Thoracic aorta (tissue), 2 donors: ENCODE measurements at places on chromosomes 12 and 14. TPM values are rescaled to one million over a fixed set of nuclear protein-coding genes. Genes with fewer than 3 reads are reported as not detected.

Gene OR6C2
- total RNA-seq = not detected

Gene SCFD1
- 58.3 TPM for total RNA-seq

Gene CCDC88C
- total RNA-seq = 3.7 TPM

Gene STAC3
- 0.56 TPM for total RNA-seq

Gene PYGL
- 51.2 TPM for total RNA-seq

DNA sequence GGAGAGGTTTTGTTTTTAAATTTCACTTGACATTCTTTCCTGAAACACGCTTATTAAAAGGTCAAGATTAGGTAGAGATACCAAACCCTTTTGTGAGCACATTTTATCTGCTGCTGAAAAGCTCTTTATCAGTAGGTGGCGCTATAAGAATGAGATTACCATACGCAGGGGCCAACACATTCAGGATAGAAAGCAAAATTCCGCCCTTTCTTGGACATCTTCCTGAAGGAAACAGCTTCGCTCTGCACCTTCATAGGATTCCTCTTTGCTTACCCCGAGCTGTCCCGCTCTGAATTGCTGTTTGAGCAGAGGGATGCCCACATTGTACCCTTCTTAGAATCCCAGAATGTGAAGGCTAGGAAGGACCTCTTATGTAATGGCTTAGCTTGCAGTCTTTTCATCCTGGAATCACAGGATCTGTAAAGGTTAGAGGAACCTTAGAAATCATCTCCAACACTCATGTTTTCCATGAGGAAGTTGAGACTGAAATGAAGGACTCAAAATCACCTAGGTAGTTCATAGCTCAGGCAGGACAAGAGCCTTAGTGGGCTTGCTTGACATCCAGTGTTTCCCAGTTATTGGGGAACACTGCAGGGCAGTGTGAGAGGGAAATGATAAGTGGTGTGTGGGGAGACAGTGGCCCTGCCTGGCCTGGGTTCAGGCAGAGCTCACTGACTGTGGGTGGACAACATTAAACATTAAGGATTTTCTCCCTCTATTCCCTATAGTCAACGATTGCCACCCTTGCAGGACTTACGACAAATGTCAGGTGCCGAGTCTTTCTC is 38.7 kb upstream of the CRY1 start:
- no peak for DNase-seq

GRCh38 chr12:71896205-71896882 is 42.3 kb upstream of the TPH2 start:
- DNase-seq = no peak

DNA sequence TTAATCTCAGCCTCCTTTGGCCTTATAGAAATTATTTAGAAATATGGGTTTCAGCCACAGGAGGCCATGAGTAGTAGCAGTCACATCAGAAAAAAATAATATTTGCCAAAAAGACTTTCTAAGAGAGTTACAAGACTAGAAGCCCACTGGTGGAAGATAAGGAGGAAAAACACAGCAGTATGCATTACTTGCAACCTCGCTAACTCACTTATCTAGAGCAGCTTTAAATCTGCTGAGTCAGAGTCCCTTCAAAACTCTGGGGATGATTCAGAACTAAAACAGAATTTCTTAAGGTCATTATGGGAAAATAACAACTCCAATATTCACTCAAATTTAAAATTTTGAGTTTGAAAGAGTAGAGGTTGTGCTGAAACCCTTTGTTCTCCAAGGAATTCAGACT is 6.2 kb downstream of the OR4K17 start:
- DNase-seq = no peak

DNA sequence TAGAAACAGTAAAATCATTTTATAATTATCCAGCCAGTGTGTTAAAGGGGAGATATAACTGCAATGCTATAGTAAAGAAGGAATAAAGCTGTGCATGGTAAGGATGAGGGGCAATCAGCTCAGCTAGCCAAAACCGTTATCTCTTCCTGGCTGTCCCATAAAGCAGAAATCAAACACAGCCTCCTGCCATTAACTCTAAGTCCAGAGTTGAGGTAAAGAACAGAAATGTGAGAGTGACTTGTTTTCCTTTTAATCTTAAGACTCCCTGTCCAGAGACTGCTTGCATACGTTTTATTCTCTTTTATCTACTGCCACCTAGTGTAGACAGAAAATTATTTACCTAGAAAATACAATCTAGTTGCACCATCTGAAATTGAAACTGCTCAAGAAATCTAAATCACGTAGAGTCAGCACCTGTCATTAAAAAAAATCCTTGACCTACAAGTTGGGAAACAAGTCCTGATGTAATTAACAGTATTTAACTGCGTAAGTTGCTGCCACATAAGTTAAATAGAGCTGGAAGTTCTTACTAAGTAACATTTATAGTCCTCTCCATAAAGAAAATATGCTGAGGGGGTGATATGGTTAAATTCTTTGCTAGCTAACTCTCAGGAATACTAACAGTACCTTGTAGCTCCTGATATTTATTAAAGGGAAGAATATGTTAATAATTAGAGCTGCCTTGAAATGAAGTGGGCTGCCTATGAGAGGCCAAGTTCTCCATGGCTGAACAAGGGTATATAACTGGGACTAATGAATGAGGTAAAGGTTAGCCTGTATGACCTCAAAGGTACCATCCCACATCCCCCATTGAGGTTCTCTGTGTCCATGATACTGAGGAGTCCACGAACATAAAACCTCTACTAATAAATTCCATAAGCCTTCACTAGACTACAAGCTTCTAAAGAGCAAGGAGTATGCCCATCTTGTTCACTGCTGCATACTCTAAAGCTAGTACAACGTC is 62.7 kb downstream of the GALNT4 start:
- DNase-seq = no peak

- no peak for DNase-seq
Observed at GRCh38 chr12:106089935-106090334, 48.8 kb downstream of the NUAK1 start.

GRCh38 chr14:77355811-77356210 is 21.1 kb downstream of the TMED8 start:
- no peak for DNase-seq

GRCh38 chr12:123444092-123445026 is 7.9 kb upstream of the RILPL2 start:
- no peak for DNase-seq

GRCh38 chr14:100155049-100155621 is 4.3 kb downstream of the DEGS2 start:
- DNase-seq = no peak

DNA sequence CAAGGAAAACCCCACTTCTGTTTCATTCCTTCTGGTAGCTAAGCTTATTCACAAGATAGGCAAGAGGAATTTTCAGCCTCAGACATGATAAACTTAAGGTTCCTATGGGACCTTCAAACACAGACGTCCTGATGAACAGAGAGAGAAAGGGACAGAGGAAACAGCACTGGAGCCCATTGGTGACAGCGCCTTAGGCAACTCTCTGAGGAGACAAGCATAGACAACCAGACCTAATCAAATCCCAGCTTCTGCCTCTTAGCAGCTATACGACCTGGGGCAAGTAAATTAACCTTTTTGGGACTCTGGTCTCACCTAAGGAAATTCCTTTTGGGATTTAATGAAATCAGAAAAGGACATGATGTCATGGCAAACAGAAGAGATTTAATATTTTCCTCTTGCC is 33.3 kb downstream of the TMCC3 start:
- DNase-seq = no peak
